Epithelial cell of esophagus (primary cell): ENCODE measurements at places on chromosomes 1 and 21.
A peak's percentile ranks its signal among the peaks of the same experiment; 100 is the strongest.

GRCh38 chr1:65309304-65310077, at the start of gene DNAJC6:
DNAJC6 (plus strand) TSS chr1:65309543; CDS start chr1:65309746, 203 bp downstream.
- DNase-seq, result peak; percentile 75

GRCh38 chr1:10631811-10632593, 157.3 kb downstream of the PEX14 start:
- no peak for DNase-seq

GRCh38 chr21:29193072-29193471, 62.6 kb downstream of the MAP3K7CL start:
- no peak for DNase-seq

- DNase-seq, result no peak
Observed at GRCh38 chr1:157532569-157532968, 19.7 kb downstream of the FCRL5 start.

DNA sequence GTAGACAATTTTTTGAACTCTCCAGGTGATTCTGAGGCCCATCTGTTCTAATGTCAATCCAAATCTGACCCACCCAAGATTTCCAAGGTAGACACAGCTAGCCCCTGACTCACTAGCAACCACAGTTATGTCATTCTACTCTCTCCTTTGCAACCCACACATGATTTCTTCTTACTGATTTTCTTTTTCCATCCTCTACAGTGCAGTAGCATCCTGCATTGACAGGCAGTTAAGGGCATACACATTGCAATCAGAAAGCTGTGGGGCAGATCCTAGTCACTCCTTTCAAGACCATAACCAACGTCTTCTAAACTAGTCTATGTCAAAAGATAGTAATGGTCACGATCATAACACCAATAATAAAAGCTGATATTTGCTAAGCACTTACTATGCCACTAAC, 54.2 kb downstream of the JAK1 start:
- no peak for DNase-seq

- peak; percentile 95 for DNase-seq
Observed at GRCh38 chr1:59730759-59731478, 83.8 kb upstream of the HOOK1 start.

GRCh38 chr1:20641975-20642374, 8.7 kb downstream of the PINK1 start:
- no peak for DNase-seq

DNA sequence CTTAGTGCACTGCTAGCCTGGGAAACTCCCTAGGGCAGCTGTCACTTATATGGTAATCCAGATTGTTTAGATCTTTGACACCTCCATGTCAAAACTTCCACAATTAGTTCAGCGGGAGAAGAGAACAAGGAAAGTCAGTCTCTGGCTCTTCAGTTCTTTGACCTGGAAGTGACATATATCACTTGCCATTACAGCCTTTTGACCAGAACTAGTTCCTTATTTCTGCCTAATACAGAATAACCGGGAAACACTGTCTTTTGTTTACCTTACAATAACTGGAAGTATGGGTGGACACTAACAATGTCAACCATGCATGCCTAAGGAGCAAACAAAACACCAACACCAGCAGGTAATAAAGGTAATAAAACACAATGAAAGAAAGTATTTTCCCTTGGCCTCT, 68.3 kb downstream of the C4BPA start:
- DNase-seq, result no peak

DNA sequence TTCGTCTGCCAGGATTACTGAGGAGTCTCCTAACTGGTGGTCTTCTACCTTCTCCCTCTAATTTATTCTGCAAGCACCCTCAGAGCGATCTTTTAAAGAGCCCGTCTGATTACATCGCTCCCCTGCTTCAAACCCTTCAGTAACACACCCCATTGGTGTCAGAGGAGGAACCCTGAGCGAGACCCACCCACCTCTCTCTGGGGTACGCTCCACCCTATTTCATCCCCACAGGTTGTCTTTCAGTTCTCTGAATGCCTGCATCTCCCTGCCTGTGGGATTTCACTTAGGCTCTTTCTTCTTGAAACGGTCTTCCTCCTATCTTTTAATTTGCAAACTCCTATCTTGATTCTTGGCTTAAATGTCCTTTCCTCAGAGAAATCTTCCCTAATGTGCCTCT, 39.4 kb downstream of the C1orf21 start:
- no peak for DNase-seq

DNA sequence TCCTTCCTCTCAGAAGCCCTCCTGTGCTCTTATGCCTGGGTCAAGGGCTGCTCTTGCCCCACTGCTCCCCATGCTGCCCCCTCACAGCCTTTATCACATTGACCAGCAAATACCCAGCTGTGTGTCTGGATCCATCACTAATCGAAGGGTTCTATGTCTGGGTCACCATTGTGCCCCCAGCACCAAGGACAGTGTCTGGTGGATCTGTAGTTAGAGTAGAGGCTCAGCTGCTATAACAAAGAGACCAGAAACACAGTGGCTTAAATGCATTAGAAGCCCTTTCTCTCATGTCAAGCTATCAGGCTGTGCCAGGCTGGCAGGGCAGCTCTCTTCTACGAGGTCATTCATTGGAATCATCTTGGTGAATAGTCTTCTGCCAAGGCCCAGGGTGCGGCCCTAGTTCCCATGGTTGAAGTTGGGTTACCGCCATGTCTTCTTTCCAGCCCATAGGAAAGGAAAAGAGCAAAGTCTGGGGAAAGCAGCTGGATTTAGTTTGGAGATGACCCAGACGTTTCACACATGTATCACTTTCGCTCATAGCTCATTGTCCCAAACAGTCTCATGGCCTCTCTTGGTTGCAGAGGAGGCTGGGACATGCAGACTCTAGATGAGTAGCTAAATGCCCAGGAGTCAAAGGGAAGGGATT, 32.2 kb downstream of the STUM start:
- DNase-seq, result no peak

DNA sequence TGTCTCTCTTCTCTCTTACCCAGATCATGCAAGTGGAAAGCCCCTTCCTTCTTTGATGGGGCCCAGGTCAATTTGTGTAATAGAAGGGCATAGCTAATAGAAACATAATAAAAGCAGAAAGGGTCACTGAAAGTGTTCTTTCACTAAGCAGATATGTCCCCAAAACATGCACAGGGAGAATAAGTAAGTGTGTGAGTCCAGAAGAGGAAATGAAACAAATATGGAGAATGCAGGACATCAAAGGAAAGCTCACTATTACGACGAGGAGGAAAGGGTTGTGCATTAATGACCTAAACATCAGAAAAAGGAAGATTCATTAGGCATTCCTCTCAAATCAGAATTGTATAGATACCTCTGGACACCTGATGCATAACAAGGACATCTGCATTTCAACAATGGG, 81.4 kb upstream of the SMYD2 start:
- DNase-seq, result no peak

DNA sequence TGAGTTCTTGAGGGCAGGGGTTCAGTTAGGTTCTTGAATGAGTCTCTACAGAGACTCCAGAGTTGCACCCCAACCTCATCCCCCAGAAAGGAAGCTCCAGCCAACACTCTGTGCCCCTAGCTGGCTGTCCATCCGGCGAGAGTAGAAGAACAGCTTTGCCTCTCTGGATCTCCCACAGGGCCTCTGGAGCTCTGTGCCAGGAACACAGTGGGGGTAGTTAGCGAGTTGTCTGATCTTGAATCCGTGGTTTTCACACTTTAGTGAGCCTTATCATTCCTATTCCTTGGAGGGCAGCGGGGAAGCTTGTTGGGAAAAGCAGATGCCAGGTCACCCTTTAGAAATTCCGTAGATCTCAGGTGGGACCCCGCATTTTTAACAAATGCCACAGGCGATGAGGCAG, 45.0 kb downstream of the STUM start:
- DNase-seq, result no peak

- no peak for DNase-seq
Observed at GRCh38 chr1:66452162-66452561, 81.8 kb upstream of the SGIP1 start.

GRCh38 chr21:41973861-41974751, 20.3 kb upstream of the C2CD2 start:
- no peak for DNase-seq

DNA sequence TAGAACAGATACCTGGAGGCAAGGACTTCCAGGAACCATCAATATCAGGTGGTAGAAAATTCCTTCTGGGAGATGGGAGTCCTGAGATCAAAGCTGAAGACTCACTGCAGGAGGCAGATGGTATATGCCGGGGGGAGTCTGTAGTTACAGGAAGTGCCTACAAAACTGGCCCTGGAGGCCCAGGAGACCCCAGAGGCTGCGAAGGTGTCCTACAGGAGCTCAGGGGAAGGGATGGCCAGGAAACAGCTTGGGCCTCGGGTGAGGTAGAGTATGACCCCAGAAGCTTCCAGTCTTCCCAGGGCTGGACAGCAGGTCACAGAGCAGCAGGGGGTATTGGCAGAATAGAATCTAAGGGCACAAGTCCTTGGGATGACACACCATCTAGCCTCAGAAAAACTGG, 16.4 kb downstream of the IGFN1 start:
- DNase-seq, result no peak

DNA sequence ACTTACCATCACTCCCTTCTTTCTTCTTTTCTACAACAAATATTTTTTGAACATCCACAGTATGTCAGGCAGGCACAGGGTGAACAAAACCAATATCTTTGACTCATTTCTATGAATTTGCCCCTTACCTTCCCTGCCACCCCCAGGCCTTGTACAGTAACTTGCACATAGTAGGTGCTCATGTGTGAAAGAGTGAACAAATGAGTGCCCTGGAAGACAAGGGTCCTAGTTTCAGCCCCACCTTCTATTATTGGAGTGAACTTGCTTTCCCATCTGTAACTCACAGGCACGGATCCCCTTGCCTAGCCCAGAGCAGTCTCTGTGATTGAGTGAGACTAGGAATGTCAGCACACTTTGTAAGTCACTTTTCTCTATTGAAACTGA, 12.8 kb downstream of the ZDHHC18 start:
- no peak for DNase-seq

GRCh38 chr1:38376577-38376976, 330.0 kb upstream of the POU3F1 start:
- no peak for DNase-seq

DNA sequence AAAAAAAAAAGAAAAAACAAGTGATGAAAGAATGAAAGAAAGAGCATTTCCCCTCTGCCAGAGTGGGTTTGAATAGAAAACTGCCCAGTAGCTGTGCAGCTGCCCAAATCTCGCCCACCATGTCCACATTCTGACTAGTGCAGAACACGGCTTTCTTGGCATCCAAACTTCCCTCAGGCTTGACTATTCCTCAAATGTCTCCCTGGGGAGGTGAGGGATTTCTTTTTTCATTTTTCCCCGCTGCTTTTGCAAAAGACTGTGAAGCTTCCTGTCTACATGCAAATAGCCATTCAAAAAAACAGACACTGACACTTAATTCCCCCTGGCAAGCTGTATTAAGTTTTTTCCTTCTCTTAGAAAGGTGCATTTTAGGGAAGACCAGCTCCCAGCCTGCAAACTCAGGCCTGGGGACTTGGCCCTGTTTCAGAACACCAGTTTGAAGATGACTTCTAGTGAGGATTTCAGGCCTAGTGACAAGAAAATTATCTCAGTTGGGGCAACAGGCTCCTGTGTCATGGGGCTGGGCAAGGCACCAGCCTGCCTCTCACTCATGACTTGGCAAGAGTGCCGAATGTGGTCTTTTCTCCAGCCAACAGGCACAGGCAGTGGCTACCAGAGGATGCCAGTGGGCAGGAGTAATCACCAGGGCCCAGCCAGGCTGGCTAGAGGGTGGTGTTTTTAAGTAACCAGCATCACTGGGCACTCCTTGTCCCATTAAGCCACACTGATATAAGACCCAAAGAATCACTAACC, 178.1 kb upstream of the NFIA start:
- peak; percentile 4 for DNase-seq

DNA sequence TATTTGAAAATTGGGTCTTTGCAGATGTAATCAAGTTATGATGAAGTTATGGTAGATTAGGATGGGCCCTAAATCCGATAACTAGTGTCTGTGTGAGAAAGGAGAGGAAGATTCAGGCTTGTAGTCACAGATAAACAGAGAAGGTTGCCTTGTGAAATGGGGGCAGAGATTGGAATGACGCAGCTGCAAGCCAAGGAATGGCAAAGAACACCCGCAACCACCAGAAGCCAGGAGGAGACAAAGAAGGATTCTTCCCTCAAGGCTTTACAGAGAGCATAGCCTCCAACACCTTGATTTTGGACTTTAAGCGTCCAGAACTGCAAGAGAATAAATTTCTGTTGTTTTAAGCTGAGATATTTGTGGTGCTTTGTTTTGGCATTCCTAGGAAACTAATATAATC, 35.4 kb upstream of the COL24A1 start:
- no peak for DNase-seq

- no peak for DNase-seq
Observed at GRCh38 chr1:208149776-208150514, 94.2 kb downstream of the PLXNA2 start.

DNA sequence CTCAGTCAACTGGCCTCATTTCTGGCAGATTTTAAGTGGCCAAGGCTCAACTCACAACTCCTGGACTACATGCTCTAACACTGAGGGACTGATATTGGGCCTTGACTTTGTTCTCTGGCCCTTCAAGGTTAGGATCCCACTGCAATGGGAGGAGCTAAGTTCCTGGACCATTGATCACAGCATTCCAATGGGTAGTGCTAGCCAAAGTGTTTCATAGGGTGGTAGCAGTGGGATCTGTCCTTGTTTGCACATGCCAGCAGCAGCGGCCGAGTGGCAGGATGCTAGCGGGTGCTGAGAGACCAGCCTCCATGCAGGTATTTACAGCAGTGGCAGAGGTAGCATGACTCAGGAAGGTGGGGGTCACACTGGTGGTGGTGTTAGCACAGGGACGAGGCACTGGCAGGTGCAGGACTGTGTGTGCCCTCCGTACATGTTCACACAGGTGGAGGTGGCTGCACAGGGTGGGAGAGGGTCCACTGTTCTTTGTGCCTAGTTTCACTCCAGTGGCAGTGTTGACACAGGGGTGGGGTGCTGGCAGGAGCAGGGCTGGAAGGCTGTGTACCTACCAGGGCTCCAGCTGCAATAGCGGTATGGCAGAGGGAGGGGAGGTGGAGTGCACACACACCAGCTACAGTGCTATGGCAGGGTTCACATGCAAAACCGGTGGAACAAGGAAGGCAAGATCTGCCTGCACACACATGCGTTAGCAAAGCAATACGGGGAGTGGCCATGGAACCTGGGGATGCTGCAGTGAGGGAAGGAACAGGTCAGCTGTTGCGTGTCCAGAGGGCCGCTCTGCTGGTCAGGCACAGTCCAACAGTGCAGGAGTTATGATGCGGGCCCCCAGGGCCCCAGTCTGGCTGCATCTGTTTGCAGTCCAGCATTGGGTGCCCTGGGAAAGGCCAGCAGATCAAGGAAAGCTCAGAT, 51.7 kb downstream of the COL24A1 start:
- peak; percentile 86 for DNase-seq

DNA sequence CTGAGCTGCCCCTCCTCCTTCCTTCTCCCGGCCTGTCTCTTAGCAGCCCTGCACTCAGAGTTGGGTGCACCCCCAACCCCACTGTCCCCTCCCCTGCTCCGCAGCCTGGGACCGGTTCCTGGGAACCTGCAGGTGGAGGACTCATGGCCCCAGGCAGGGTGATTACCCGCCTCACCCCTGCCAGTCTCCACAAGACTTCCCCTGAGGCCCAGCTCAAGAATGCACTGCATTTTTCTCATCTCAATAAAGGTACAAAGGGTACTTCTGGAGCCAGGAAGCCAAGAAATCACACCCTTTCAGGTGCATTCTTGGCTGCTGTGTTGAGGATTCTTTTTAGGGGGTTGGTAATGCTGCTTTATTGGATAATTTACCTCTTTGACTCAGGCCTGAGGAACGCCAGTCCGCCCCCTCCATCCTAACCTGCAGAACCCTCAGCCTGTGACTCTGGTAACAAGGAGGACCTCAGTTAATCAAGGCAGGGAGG, 126.3 kb upstream of the TMPRSS2 start:
- peak; percentile 94 for DNase-seq

- DNase-seq, result peak; percentile 83
Observed at GRCh38 chr1:112957133-112957812, 1.3 kb upstream of the SLC16A1 start.
